ENCODE measurements at places on chromosomes 1 and 21.

- DNase-seq: no peak
These were observed at the start of gene SLAMF1 for GRCh38 chr1:160646711-160647328. Gene SLAMF1, minus strand, starts transcription at chr1:160647044. Its CDS starts 99 bp downstream, at chr1:160646945.

DNA sequence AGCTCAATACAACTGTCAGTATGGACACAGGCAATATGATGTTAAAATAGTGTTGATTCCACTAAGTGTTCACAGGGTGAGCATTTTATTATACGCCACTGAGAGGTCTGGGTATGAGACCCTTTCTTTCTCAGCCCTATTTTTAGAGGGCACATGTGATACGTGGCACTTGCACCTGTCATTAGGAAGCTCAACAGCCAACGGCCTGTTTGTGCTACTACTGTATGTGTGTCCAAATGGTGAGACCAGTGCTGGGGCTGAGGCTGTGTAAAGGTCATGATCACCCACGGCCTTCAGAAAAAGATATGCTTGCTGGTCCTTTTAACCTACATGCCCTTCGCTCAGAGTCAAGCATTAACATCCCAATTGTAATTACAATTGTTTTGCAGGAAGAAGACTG lies 176.2 kb downstream of the DUSP10 start:
- DNase-seq: no peak

DNA sequence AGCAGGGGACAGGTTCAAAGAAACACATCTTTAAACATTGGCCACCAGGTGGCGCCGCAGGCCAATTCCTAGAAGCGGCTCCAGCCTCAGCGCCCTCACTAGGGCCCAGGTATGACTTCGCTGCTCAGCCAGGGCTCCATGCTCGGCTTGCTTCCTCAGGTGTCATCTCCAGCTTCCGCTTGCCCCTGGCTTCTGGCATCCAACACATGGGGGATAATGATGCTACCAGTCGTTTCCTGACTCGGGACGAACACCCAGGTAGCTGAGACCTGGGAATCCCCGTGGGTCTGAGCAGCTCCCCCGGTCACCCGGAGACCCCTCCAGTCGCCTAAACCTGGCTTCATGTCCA lies 8.5 kb upstream of the MEX3A start:
- peak; percentile 91 for DNase-seq

DNA sequence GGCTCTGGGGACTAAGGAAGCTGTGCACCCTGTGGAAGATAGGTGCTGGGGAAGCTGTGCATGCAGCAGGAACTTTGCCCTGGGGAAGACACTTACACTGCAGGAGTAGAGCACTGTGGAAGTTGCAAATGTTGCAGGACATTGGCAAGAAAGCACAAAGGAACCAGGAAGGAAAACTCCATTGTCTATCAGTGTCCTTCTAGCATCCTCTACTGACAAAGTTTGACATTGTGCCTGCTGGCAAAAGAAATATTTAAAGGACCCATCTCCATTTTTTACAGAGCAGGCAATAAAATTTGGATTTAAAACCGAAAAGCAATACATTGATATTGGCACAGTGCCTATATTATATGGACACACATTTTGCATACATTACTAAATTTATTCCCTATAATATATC lies 394.1 kb downstream of the PBX1 start:
- DNase-seq: peak; percentile 36

- DNase-seq: no peak
These were observed 1689.1 kb downstream of the KCNT2 start for GRCh38 chr1:194919146-194919545.

- DNase-seq: no peak
These were observed 4.9 kb downstream of the NR1I3 start for GRCh38 chr1:161233102-161233501.

GRCh38 chr1:45785583-45785982 lies 17.8 kb upstream of the MAST2 start:
- DNase-seq: no peak

DNA sequence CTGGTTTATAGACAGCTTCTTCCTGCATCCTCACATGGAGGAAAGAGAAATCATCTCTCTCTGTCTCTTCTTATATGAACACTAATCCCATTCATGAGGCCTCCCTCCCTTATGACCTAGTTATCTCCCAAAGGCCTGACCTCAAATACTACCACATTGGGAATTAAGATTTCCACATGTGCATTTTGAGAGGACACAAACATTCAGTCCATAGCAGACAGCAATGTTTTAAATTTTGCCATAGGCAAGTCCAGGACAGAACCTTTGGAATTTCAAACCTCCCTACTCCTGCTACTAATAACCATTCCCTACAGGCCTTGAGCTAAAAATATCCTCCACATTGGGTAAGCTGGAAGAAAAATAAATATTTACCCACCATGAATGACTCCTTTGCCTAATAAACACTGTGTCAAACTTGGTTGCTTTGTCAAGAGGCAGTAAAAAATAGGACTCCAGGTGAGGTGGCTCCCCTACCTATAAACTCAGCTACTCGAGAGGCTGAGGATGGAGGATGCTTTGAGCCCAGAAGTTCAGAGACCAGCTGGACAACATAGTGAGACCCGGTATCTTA lies 113.7 kb downstream of the ZNF281 start:
- DNase-seq: peak; percentile 66

- peak; percentile 99 for DNase-seq
These were observed 18.4 kb downstream of the ATP1A4 start for GRCh38 chr1:160169553-160170399.

DNA sequence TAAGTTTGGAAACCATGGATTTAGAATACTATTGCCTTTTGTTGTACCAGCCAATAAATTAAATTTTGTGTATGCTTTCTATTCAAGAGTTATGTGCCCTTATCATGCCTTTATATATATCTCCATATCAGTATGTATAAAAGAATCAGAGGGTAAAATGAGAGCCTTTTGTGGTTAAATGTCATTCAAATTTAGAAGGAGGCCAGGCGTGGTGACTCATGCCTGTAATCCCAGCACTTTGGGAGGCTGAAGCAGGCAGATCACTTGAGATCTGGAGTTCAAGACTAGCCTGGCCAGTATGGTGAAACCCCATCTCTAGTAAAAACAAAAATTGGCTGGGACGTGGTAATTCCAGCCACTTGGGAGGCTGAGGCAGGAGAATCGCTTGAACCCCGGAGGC lies 88.9 kb downstream of the XPR1 start:
- DNase-seq: no peak

- DNase-seq: no peak
These were observed 169.0 kb upstream of the AJAP1 start for GRCh38 chr1:4485398-4485797.

GRCh38 chr21:44428281-44428960 lies 26.9 kb upstream of the LRRC3 start:
- peak; percentile 55 for DNase-seq

DNA sequence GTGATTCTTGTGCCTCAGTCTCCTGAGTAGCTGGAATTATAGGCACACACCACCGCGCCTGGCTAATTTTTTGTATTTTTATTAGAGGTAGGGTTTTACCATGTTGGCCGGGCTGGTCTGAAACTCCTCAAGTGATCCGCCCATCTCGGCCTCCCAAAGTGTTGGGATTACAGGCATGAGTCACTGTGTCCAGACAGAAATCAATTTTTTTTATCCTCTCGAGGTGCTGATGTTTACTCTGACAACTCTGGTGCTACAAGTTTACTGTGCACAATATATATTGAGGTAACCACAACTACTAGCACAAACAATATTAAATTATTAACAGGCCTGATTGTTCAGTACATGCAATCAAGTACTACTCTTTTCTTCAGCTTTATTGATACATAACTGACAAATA lies 39.7 kb downstream of the F13B start:
- DNase-seq: no peak

GRCh38 chr21:45970674-45971615 lies 10.6 kb upstream of the COL6A1 start:
- peak; percentile 67 for DNase-seq

DNA sequence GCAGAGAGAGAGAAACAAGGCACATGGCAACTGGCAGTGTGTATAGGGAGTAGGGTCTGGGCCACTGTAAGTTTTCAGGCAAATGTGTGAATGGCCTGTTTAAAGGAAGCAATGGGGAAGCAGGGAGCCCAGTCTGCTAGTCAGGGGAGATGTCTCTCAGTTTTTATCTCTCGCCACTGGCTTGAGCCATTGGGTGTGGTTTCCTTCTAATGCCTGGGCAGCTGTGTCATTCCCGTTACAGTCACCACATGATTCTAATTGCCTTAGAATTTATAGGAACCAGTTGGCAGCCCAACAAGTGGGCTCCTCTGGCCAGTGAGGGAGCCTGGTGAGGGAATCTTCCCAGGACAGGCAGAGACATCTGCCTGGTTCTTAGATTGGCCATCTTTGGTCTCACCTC lies 182.4 kb downstream of the DISC1 start:
- DNase-seq: peak; percentile 5

- no peak for DNase-seq
These were observed 30.3 kb upstream of the TRAPPC10 start for GRCh38 chr21:43981871-43982210.

- no peak for DNase-seq
These were observed 5.5 kb upstream of the CD1A start for GRCh38 chr1:158248771-158249170.

DNA sequence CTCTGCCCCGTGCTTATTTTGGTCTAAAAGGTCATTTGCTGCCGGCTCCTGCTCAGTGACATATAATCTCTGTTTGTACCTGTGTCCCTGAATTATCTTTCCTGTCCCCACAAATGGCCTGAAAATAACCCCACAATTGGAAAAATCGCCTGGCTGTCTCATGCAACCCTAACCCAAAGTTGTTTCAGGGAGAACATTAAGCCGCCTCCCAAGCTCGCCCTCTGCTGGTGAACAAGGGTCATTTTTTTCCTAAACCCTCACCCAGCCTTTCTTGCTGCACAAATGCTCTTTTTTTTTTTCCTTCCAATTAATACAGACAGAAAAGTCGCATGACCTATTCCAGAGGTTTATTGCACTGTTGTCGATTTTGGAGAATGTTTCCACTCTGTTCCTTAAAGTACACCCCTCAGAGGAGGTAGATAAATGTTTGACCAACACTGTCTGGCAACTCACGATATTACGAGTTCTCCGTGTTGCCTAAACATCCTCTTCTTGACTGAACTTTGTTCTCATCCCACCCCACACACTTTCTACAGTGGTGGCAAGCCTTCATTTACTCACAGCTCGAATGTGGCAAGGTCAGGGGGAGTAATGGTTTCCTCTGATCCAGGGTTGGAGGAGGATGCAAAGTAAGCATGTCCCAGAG lies 148.7 kb downstream of the ZZZ3 start:
- peak; percentile 56 for DNase-seq

DNA sequence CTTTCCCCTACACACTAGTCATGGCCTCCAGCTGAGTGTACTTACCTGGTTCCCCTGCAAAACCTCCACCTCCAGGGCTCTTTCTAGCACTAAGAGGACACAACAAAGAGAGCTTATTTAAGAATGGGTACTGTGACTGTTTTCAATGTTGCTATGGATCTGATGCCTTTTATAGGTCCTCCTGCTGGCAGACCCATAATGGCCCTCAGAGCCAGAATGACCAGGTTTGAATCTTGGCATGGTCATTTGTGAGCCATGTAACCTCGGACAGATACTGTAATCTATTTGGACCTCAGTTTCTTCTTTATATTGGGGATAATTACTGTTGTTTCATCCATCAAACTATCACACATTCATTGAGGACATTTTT lies 137.6 kb upstream of the USP24 start:
- no peak for DNase-seq

DNA sequence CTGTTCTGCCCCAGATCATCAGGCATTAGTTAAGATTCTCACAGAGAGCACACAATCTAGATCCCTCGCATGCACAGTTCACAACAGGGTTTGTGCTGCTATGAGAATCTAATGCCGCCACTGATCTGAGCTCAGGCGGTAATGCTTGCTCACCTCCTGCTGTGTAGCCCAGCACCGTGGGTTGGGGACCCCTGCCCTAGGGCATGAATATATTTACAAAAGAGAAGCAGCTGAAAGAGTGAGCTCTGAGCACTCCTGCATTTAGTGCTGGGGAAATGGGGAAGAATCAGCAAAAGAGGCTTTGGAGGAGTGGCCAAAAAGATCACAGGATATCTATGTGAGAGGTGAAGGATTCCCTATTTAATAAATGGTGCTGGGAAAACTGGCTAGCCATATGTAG lies 5.6 kb downstream of the CFAP57 start:
- no peak for DNase-seq

- peak; percentile 24 for DNase-seq
These were observed 28.2 kb upstream of the FCRL4 start for GRCh38 chr1:157626099-157626498.

DNA sequence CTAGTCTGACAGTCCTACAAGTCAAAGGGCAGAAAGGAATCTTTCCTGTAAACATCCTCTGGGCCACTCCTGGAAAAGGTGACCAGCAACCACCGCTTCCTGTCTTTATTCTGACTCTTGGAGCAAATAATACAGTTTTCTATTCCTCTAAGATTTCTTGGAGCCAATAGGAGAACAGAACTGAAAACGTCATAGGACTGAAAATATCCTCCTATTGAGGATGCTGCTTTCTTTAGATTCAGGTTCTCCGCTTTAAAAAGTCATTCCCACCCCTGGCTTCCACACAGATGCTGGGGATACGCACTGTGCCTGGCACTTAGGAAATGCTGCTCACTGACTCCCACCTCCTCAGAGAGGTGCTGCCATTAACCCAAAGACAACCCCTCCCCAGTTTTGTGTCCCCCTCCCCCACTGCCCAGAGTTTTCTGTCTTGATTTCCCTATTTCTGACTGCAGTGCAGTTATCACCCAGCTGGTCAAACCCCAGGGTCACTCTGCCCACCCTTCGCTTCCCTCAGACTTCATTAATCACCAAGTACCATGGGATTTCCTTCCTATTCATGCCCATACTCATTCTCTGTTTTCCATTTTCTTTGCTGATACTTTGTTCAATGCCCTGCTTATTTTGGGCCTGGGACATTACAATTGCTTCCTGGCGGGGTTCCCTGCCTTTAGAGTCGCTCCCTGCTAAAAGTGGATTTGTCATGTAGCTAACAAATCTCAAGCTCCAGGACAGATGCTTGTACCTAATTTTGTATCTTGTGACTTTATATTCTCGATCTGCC lies 82.1 kb upstream of the ARHGAP29 start:
- no peak for DNase-seq

GRCh38 chr1:5934058-5934884 lies 58.0 kb downstream of the NPHP4 start:
- no peak for DNase-seq
